ENCODE measurements at places on chromosomes 7 and 10.

GRCh38 chr7:154380771-154381170, 328.6 kb downstream of the DPP6 start:
- no peak for DNase-seq

- DNase-seq = no peak
Observed at GRCh38 chr10:47013507-47014154, 102.4 kb downstream of the PTPN20 start.

DNA sequence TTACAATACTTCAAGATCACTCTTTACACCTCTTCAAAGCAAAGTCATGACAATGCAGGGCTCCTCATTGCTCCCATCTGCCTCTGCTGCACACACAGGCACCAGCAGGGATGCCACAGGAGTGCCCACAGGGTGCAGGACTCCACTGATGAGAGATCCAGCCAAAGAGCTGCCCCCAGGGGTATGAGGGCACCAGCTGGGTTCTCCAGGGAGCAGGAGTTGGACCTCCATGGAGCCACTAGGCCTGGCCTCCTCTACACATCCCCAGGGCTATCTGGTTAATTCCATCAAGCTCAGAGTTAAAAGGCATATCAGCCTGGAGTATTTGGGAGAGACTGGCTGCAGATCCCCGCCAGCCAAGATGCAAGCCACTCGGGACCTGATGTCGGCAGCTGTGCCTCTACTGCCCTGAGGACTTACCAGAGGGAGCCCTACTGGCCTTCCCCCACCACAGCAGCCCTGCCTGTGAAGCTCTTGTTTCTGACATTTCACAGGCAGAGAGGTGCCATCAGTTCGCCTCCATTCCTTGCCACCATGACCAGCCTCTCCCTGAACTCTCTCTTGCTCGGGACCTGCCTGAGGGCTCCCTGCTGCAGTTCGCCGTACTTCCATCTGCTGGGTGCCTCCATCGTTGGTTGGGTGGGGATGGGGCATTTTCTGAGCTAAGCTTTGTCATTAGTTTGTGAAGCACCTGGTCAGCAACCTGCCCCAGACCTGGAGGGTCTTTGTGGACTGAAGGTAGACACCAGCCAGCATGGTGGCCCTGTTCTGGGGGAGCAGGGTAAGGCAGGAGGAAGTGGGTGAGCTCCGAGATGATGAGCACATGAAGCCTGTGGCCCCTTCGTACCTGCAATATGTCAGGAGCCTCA, 12.5 kb upstream of the TRIM8 start:
- DNase-seq = no peak

GRCh38 chr7:68122801-68123200, 1126.2 kb downstream of the TYW1 start:
- DNase-seq = no peak

GRCh38 chr7:80187279-80187678, 52.6 kb downstream of the GNAI1 start:
- DNase-seq = no peak

DNA sequence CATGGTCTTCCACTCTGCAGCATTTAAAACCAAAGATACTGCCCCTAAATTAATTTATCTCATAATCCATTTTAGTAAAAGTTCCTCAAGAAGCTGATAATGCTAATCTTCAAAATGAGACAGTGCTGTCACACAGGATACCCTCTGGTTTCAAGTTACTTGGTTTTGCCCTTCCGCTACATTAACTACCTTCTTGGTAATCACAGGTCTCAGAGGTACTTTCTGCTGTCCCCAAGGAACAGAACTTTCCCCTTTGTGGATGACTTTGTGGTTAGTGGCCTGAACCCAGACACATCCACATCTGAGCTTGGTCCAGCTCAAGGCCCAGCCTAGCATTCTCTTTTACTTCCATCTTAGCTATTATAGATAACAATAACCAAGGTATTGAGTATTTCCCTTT, 88.8 kb upstream of the TMEM26 start:
- DNase-seq = no peak

- no peak for DNase-seq
Observed at GRCh38 chr7:139659922-139660316, 117.9 kb downstream of the HIPK2 start.

DNA sequence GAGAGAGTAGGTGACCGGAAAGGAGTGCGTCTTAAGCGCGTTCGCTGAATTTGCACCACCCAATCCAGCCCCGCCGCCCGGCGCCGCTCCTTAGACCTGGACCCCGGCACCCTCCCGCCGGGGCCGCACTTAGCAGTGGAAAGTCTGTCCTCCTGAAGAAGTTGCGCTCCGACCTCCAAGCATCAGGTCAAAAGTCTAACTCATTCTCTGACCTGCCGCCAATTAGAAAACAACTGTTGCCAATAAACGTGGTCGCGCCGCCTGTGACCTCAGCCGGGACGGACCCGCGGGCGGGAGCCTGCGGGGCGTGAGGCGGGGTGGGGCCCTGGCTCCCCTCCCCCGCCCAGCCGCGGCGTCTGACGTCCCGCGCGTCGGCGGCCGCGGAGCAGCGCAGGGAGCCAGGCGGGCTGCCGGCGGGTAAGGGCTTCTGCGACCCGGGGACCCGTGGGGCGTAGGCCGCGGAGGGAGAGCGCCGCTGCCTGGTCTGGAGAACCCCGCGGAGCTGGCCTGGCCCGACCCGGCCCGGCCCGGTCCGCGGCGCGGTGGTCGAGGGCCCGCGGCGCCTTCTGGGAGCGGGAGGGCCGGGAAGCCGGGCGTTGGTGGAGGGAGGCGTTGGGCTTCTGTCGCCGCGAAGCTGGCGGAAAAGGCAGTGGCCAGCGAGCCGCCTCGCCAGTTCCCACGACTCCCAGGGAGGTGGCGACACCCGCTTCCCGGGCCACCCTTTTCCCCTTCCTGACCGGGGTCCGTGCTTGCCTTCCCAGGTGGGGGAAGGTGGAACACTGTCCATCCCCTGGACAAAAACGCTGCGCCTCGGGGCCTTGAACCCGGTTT, at the start of gene BCAP29:
Gene BCAP29, plus strand, starts transcription at position 362 of the 831 bp plus-strand sequence. CDS start 527 bp downstream, outside the sequence.
- peak; percentile 48 for DNase-seq

DNA sequence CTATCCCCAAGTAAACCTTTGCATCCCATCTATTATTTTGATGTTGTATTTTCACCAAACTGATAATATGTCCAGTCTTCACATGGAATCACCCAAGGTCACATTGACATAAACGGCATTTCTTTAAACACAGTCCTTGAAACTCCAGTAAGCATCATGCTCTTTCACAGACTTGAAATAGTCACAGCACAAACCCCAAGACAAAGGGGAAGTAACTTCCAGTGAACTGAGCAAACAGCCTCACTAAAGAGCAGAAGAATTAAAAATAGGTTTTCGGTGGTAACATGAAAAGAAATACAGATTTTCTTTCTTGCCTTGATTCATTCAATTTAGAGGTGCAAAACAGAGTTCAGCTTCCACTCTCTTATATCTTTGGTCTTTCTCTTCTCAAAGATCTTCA, 253.7 kb downstream of the SFMBT2 start:
- no peak for DNase-seq

GRCh38 chr7:83799333-83799732, 150.4 kb upstream of the SEMA3E start:
- no peak for DNase-seq

- DNase-seq = no peak
Observed at GRCh38 chr7:155211173-155211572, 86.5 kb upstream of the INSIG1 start.

DNA sequence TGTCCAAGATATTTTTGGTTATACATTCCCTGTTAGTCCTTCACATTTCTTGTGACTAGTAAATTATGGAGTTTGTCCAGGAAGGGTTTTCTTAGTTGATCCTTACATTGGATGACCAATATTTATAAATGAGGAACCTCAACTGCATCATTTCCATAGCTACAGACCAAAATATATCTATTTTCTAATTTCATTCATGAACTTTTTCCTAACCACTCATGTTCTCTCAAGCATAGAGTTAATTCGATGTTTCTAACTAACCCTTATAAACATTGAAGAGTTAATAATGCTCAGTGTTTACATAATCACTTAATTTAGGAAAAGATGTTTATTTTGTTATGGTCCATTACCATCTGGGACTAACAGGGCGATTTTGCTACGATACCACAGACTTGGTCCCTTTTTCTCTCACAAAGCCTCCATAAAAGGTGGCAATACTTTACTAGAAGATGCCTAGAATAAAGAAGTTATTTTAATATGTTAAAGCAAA, 591.0 kb downstream of the MAGI2 start:
- no peak for DNase-seq

- DNase-seq = no peak
Observed at GRCh38 chr7:128215739-128216138, 25.3 kb upstream of the LEP start.

DNA sequence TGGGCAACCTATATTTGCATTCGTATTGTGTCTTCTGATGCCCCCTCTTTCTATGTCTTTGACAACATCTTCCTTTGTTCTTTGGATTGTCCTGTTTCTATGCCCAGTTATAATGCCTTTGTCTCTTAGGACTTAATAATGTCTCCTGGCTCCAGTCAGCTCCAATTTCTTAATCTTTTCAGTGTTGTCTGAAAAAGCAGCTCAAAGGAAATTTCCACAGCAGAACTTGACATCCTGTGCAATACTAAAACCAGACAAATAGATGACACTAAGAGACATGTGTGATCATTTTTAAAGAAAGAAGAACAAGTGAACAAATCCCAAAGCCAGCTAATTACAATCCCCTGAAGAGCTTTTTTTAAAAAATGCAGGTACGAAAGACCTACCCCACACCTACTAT, 47.7 kb upstream of the RNF148 start:
- DNase-seq = no peak

DNA sequence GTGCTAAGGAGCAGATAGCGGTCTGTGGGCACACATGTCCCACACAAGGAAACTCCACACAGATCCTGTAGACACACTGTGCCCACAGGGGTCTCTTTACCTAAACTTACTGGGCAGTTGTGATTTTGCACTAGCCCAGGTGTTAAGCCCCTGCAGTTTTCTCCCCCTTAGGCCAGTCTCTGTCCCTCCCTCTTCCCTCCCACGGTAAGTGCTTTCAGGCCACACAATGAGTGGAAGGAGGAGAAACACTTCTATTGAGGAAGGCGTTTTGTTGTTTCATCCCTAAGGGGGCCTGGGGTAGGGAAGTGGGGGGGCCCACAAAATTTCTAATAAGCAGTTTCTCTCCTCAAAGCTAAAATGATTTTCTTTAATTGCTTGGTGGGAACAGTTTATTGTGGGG, 51.4 kb downstream of the FBXW4 start:
- DNase-seq = no peak

- no peak for DNase-seq
Observed at GRCh38 chr10:73956476-73957359, 41.2 kb upstream of the VCL start.

DNA sequence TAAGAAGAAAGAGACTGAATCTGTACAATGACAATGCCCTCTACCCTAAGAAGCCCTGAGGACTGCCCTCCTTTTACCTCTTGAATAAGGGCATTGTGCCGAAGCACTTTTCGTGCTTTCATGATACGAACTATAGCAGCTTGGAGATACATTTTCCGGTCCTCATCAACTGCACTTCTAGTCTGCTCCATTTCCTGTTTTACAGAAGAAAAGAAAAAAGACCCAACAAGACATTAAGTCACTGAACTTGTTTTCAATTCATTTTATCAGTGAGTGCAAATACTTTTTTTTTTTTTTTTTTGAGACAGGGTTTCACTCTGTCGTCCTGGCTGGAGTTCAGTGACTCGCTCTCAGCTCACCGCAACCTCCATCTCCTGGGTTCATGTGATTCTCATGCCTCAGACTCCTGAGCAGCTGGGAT, 78.4 kb downstream of the CUL2 start:
- DNase-seq = no peak

GRCh38 chr10:103736044-103736443, 119.3 kb downstream of the SH3PXD2A start:
- DNase-seq = no peak

- DNase-seq = no peak
Observed at GRCh38 chr7:30932562-30932961, 20.9 kb downstream of the AQP1 start.

- DNase-seq = no peak
Observed at GRCh38 chr10:99850021-99850766, 67.8 kb downstream of the ABCC2 start.

All from activated T-cell treated with anti-CD3 and anti-CD28 coated beads for 4 hours (primary cell).